ENCODE measurements at places on chromosomes 13 and 19. TPM values are rescaled to one million over a fixed set of nuclear protein-coding genes. Genes with fewer than 3 reads are reported as not detected.

The MAP4K1 gene
- 12.1 TPM for total RNA-seq

The CYP4F3 gene
- total RNA-seq = 0.41 TPM

DNA sequence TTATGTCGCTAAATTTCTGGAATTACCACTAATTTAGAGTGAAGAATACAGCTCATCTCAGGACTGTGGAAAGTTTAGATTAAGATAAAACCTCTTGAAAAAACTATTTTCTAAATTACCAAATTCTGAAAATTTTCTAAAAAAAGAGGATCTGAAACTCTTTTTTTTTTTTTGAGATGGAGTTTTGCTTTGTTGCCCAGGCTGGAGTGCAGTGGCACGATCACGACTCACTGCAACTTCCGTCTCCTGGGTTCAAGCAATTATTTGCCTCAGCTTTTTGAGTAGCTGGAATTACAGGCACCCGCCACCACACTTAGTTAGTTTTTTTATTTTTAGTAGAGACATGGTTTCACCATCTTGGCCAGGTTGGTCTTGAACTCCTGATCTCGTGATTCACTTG lies 16.6 kb upstream of the ZNF253 start:
- no peak overlapping the region for H3K27ac ChIP-seq
- H3K4me1 ChIP-seq = no peaks in the 10 kb centered on the region
- DNase-seq = no peak
- no peaks in the 10 kb centered on the region for H3K27me3 ChIP-seq
- no peak overlapping the region for H3K4me3 ChIP-seq

DNA sequence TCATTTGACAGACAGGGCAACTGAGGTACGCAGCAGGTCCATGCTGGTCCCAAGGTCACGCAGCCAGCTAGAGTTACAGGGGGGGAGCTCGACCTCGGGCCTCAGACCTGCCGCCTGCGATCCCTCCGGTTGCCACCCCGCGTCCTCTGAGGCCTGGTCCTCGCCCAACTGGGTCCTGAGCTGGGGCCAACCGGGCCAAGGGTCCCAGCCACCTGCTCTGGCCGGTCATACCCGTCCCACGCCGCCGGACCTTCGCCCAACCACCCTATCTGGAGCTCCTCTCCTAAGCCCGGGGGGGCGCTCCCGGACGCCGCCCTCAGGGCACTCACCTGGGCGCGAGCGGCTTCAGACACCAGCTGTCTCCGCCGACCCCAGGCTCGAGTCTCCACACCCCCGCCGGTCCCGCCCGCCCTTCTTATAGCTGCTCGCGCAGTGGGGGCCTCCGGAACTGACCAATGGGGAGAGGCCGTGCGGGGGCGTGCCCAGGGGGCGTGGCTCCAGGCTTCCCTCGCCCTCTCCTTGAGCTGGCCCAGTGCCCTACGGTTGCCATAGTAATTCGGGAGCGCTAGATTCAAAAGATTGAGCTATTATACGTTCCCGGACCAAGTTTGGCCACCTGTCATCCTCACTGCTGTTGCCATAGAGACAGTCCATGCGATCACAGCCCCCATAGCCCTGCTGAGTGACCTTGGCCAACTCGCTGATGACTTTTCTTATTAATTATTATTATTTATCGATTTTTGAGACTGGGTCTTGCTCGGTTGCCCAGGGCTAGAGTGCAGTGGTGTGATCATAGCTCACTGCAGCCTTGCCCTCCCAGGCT lies at the start of gene PLIN5:
TSS of gene PLIN5 (minus strand) at position 389 of the 823 bp plus-strand sequence. CDS start 1,150 bp downstream, outside the sequence.
- peak within 1 kb of the TSS; percentile 35 for H3K4me3 ChIP-seq
- peak within 1 kb of the TSS; percentile 51 for H3K27ac ChIP-seq
- H3K27me3 ChIP-seq = no peaks in the 10 kb centered on the region
- peaks cover 14% of the 10 kb centered on the region for H3K4me1 ChIP-seq

GRCh38 chr13:106874323-106874722 lies 306.4 kb upstream of the ARGLU1 start:
- H3K36me3 ChIP-seq = no peaks in the 10 kb centered on the region
- DNase-seq = no peak
- no peak overlapping the region for H3K27ac ChIP-seq
- no peak overlapping the region for H3K4me3 ChIP-seq
- H3K4me1 ChIP-seq = no peaks in the 10 kb centered on the region
